Hippocampal formation (tissue), 2 donors: ENCODE measurements at places on chromosomes 7 and 10.

DNA sequence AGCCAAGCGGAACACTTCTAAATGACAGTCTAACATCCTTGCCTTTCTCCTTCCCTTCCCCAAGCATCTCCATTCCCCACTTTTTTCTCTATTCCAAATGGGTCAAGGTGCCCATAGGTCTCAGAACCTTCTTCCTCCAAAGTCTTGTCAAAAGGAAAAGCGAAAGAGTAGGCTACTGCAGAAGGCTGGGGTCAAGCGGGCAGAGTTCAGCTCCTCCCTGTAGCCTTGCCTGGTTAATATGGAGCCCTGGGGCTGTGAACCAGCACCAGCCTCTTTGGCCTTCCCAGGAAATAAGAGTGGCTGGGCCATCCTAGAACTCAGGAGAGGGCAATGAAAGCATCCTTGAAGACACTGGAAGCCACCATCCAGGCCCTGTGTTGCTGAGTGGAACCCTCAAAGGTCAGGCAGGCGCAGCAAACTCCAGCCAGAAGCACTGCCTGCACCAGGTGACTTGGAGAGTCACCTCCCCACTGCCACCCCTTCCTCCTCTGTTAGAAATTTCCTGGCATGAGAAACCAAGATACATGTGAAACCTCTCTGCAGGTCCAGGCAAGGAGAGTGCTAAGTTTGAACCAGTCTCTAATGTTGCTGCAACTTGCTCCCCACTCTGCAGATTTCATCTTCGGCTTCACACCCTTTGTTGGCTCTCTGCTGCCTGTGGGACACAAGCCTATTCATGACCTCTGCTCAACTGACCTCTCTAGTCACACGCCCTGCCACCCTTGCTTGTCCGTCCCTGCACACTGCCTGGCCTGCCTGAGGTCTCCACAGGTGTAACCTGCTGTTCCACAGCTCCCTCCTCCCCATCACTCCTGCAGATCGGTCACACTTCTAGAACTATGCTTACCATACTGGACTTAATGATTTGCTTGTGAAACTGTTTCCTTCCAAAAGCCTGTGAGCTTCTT is 74.9 kb downstream of the SH3PXD2A start:
- no peak for DNase-seq

GRCh38 chr10:91006001-91006751 is 85.3 kb upstream of the ANKRD1 start:
- peak; percentile 91 for DNase-seq

GRCh38 chr7:28017372-28017771 is 163.2 kb downstream of the JAZF1 start:
- DNase-seq, result no peak

DNA sequence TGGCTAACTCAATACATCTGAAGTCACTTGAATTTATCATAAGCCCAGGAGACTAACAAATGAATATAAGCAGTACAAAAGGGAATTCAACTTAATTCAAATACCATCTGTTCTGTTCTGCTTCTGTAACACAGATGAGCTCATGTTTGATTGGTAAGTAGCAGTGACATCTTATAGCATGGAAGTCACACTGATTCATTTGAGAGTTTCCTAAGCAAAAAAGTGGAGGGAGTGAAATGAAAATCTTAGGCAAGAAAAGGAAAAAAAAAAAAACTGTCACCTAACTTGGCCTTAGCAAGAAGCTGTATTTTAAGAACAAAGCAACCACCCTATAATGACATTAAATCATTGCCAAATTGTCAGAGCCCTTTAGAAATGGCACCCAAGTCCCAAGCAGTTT is 49.5 kb downstream of the SMURF1 start:
- no peak for DNase-seq

GRCh38 chr7:151243408-151244195 is 4.9 kb downstream of the SMARCD3 start:
- DNase-seq, result no peak

- no peak for DNase-seq
Measured at GRCh38 chr7:18202315-18203045, 174.8 kb upstream of the PRPS1L1 start.

- DNase-seq, result no peak
Measured at GRCh38 chr10:86327954-86328725, 38.5 kb downstream of the GRID1 start.

DNA sequence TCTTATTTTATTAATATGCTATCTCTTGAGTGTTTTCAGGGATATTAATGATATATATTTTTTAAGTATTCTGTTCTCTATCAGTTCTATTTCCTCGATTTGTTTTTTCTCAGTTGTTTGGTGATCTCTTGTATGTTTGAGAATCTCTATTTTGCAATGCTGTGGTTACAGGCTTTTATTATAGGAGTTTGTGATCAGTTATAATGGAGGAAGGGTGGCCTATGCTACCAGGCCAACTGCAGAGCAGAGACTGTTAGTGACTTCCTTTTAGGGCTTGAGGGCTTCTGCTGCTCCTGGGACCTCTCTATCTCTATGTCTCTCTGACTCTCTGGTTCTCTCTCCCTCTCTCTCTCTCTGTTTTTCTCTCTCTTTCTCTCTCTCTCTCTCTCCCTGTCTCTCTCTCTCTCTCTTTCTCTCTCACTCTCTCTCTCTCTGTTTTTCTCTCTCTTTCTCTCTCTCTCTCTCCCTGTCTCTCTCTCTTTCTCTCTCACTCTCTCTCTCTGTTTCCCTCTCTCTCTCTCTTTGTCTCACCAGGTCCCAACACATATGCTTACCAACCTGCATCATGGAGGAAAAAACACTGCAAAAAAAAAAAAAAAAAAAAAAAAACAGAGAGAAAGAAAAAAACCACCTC is 69.4 kb upstream of the CAV2 start:
- no peak for DNase-seq

- peak; percentile 52 for DNase-seq
Measured at GRCh38 chr10:73887294-73888039, 13.1 kb upstream of the CAMK2G start.

DNA sequence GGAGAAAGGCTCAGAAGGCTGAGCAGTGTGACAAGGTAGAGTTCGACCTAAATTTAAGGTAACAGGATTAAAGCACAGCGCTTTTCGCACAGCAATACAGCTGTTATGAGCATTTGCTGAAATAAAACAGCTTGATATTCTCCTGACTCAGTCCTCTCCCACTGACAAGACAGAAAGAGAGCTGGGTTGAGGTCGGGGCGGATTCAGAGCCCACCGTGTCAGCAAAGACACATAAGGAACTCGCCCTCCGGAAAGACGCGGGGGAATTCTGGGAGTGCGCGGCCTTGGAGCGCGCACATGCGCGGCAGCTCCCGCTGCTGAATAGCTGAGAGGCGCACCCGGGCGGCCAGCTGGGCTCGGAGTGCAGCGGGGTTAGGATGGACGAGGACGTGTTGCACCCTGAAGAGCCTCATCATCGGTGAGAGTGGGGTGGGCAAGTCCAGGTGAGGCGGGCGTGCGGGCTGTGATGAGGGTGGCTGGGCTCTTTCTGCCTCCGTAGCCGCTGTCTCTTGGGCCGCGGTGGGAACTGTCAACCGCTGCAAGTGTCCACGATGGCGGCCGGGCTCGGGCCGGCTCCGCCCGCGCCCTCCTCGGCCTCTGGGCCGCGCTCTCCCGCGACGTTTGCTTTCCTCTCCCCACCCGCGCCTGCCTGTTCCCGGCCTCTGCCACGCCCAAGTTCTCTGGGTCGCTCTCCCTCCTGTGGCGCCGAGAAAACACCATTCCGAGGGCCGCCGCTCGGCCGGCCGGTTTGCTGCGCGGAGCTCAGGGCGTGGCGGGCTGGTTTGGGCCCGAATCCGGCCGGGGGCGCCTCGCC is 120.6 kb downstream of the LYZL1 start:
- DNase-seq, result peak; percentile 70

DNA sequence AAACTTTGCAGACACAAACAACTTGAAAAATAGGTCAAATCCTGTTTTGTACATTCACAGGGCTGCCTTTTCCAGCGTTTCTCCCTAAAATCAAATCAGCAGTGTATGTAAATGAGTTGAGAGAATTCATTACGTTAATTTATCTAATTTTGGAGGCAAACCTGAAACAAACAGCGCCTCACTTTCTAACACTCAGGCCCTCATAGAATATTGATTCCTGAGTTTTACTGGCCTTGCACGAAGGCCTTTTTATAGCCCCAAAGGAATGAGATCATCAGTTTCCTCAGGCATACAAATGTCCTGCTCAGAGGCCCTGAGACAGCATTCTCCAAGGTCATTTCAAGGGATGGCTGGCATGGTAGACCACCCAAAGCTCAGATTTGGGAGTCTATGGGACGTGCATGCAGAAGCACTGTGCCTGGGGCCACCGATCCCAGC is 131.7 kb upstream of the CHST15 start:
- no peak for DNase-seq

DNA sequence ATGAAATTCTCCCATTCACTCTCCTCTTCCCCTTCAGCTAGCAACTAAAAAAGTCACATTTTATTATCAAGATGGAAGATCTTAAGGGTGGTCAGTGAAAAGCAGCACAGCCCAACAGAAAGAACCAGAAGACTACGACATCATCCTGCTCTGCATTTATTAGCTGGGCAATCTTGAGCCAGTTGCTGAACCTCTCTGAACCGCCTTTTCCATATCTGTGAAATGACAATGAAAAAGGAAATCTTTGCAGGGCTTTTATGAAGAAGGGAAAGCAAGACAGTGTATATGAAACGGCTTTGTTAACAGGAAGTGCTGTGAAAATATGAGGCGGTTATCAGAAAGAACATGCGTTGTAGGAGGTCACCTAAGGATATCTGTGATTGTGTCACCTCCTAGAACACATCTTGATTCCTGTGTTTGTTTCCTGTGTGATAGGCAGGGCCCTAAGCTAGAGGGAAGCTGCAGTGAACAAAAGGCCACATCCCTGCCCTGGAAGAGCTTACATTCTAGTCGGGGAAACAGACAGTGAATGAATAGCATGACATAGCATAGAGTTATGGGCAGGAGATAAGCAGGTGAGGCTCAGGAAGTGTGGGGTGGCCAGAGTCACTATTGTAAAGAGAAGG is 36.0 kb upstream of the KCNMA1 start:
- no peak for DNase-seq

GRCh38 chr10:126536148-126536547 is 134.3 kb downstream of the C10orf90 start:
- DNase-seq, result no peak

- no peak for DNase-seq
Measured at GRCh38 chr10:65993451-65993850, 932.4 kb upstream of the LRRTM3 start.

- peak; percentile 49 for DNase-seq
Measured at GRCh38 chr10:76303682-76304316, 872.4 kb downstream of the LRMDA start.

- DNase-seq, result no peak
Measured at GRCh38 chr7:102125127-102125596, 161.5 kb upstream of the SH2B2 start.

DNA sequence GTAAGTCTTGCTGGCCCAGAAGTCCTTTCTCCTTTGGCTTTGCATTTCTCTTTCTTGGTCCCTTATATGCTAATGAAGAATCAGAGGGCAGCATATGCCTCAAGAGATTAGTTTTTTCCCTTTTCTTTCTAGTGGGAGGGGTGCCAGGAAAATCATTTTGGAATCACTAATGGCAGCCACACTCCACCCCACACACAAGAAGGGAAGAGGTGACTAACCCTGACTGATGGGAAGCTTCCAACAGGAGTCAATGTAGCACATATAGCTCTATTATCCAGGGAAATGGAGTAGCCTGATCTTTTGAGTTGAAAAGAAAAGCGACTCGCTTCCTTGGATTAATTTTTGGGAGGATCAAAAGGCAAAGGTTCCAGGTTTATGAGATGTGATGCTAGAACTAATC is 225.3 kb downstream of the KIF20B start:
- no peak for DNase-seq

DNA sequence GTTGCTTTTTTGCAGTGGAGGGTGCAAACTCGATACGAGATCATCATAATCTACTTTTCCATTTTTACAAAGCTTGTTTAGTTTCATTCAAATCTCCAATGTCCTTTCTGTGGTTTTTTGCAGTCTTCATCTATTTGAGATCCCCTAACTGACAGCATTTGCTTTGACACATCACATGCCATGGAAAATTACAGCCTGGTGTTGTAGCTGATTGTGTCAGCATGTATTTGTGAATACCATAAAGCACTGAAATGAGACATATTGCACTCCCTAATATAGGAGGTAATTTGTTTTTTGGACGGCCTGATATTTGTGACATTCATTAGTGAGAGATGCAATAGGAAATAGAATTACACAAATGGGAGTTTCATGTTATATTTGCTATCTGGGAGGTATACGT is 620.8 kb downstream of the KCNMA1 start:
- no peak for DNase-seq

DNA sequence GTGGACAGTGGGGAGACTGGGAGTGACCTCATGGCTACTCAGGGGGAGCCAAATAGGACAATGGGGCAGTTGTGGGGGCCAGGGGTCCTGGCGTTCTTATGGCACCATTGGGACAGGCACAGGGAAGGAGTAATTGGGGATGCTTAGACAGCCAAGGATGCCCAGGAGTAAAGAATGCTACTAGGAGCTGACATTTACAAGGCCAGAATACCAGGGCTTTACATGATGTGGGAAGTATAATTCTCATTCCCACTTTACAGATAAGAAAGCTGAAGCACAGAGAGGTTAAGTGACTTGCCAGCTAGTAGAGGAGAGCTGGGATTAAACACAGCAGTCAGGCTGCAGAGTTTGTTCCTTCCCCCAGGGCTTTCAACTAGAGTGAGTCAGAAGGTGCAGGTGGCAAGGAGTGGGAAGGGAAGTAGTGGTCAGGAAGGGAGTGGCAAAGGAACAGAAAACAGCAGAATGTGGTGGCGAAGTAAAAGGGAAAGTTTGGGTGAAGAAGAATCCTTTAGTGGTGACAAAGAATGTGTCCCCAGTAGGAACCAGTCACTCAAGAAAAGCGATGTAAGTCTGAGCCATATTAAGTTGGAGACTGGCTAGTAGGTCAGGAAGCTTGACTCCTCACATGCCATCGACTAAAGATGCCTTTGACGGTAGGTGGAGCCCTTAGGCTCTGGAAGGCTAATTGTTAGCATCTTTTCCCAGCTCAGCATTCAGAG is 32.8 kb downstream of the CPVL start:
- no peak for DNase-seq

DNA sequence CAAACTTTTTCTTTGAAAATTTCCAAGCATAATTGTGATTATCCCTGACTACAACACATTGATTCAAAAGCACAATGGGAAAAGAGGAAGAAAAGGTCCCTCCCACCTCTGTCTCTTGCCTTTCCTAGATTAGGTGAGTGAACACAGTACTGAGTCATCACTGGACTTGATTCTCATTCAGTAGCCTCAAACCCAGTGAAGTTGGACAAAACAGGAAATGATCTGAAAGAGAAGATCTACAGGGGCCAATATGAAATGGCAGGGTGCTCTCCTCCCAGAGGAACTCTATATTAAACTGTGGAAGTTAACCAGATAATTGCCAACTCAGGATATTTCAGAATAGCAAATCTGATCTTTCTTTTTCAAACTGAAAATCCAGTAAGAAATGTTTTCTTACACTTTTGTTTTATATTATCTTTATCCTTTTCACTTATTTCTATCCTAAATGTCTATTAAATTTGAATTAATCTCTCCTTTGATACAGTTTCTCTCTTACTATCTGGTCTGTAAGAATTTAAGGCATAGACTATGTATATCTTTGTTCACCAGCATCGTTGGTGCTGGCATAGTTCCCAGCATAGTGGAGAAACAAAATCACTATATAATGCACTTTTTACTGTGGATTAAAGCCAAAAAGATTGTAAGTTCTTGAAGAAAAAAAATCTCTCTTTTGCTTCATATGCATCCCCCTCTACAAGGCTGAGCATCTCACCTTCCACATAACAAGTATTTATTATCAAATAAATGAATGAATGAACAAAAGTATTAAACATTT is 41.4 kb upstream of the IKZF1 start:
- no peak for DNase-seq
